ENCODE measurements at places on chromosomes 16 and 17.

GRCh38 chr17:81066771-81067315 is 31.9 kb downstream of the BAIAP2 start:
- no peak for DNase-seq

DNA sequence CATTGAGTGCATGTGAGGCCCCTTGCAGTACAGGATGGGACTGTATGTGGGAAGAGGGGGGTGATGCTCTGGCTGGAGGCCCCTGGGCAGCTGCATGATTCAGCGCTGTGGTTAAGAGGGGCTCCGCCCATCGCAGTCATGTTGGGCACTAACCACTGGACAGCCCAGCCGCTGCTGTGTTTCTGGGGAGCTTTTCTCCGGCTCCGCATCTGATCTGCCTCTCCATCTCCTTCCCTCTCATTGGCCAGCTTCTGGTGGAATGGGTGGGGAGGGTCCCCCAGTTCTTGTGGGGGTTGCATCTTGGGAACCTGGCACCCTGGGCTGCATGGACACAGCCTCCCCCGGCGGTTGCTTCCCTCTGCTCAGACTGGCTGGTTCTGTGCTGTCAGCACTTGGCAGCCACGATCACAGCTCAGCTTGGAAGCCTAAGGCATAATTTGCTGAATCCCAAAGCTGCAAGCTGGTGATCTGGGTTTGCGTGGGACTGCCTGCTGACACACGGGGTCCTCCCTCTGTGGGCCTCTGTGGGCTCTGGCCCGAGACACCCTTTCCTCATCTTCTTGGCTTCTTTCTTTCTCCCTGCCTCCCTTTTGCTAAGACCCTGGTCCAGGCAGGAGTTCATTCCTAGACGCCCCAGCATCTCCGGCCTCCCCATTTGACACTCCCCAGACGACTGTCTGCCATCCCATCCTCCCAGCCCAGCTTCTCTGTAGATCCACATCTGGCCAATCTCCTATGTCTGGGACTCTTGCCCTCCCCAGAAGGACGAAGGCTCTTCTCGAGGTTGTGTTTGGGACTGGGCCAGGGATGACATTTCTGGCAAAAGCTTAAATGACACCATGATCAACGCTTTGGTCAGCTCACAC is 168.3 kb downstream of the SEC14L1 start:
- no peak for DNase-seq

- no peak for DNase-seq
Measured at GRCh38 chr17:34885076-34885475, 76.2 kb downstream of the CCT6B start.

DNA sequence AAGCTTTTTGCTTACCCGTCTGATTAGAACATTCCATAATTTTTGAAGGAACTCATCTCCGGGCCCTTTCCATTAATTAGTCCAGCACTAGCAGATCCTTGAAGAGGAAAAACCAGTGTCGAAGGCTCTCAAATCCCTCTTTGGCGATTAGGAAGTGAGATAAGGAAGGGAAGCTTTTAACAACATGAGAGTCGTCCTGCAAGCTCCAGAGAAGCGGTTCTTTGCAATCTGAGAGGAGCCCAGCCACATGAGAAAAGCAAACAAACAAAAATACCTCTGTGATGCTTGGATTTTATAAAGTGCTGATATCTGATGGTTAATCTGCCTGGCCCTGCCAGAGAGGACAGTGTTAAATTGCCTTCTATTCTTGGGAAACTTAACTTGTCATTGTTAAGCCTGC is 339.8 kb upstream of the SALL1 start:
- no peak for DNase-seq

GRCh38 chr17:63436523-63437110 is 9.5 kb downstream of the CYB561 start:
- no peak for DNase-seq

DNA sequence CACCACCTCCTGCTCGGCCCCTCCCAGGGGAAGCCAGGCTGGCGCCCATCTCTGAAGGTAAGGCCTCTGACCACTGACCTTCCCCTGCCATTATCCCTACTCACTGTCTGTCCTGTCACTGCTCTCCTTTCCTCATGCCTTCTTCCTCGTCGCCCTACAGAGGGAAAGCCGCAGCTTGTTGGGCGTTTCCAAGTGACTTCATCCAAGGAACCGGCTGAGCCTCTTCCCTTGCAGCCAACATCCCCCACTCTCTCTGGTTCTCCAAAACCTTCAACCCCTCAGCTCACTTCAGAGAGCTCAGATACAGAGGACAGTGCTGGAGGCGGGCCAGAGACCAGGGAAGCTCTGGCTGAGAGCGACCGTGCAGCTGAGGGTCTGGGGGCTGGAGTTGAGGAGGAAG is 3.0 kb downstream of the COA3 start:
- DNase-seq = no peak

GRCh38 chr17:69516225-69516624 is 101.7 kb downstream of the MAP2K6 start:
- DNase-seq = no peak

DNA sequence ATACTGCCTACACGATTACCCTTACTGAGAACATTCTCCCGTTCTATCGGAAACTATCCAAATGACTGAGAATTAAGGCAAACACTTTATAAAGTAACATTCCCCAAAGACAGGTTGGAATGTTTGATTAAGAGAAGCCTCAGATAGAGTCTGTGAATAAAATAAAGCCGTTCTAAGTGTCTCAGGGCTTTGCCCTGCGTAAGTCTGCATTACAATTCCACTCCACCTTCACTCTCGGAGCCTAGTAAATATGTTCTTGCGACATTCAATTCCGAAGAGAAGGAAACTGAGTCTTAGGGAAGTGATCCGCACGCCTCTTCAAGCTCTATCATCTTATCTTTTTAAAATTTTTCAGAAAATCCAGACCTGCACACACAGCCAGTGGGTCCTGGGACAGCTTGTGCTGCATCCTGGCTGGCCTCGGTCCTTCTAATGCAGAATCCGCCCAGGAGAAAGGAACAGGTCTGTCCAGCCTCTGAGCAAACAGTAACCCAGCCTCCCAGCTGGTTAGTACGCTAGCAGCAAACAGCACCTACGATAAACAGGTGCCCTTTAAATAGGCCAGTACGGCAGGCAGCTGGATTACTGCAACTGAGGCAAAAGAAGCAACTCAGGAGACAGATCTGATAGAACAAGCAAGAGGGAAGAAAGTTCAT is 254.1 kb upstream of the IRX3 start:
- no peak for DNase-seq

DNA sequence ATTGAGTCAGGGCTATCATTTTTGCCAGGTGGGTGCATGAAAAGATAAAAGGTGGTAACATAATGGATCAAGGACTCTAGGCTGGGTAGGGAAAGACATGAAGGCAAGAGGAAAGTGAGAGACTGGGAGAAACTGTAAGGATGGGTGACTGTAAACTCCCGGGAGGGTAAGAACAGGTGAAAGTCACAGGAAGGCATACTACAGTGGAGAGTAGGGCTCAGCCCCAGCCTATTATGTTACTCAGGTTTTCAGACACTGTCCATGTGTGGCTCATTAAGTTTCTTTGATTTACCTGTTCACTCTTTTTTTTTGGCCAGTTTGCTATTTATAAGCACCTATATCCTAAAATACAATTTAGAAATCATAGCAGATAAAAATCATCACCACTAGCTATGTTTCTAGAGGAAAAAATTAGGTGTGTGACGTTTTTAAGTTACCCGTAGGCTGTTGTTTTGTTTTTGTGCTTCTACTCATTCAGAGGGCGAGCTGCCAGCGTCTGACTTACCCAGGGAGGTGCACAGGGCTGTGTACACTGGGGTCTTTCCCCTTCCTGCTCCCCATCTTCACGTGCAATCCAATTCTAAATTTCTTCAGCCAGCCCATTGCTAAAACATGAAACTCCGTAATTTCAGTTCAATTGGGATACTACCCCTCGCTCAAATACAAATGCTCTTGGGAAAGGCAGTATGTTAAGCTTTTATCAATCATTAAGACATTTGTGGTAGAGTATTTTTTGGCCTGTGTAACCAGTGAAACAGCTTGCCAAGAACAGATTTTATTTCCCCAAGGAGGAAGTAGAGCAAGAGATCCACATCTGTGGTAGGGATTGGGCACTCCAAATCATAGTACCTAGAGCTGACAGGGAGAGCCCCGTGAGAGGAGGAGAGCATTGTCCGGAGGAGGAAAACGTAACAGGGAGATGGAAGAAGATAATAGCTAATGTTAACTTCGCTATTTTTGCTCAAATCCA is 21.7 kb upstream of the VWA3A start:
- no peak for DNase-seq

DNA sequence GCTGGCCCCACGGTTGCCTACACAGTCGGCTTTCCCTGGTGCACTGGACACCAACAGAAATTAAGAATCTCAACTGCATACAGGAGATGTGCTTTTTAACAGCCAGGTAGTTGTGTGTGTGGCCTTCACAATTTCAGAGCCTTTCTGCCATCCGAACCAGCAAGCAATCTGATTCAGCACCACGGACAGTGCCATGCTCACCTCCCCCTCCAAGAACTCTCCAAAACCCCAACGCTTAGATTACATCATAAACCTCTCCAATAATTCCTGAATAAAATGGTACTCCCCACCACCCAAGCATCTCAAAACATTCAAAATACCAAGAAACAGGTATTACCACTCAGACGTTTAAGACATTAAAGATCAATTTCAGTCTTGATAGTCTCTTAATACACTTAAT is 31.8 kb downstream of the USP7 start:
- DNase-seq = peak; percentile 12

- no peak for DNase-seq
Measured at GRCh38 chr17:36586138-36586537, 5.5 kb upstream of the DHRS11 start.

GRCh38 chr16:48862087-48862532 is 252.1 kb upstream of the N4BP1 start:
- DNase-seq = no peak

- DNase-seq = no peak
Measured at GRCh38 chr16:1069154-1069553, 3.4 kb upstream of the SSTR5 start.

DNA sequence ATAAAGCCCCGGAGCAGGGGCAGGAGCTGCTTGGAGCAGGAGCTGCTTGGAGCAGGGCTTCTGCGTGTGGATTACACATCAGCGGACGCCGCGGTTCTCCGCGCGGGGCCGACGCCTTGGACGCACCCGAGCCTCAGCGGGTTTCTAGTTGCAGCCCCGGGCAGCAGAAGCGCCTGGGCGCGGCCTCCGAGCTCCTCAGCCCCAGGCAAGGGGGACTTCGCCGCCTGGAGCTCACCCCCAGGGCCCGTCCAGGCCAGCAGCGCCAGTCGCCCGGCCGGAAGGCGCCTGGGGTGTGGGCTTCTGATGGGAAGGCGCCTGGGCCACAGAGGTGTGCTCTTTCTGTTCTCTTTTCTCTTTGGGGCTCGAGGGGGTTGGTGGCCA is 6.3 kb downstream of the FOXF1 start:
- DNase-seq = no peak

DNA sequence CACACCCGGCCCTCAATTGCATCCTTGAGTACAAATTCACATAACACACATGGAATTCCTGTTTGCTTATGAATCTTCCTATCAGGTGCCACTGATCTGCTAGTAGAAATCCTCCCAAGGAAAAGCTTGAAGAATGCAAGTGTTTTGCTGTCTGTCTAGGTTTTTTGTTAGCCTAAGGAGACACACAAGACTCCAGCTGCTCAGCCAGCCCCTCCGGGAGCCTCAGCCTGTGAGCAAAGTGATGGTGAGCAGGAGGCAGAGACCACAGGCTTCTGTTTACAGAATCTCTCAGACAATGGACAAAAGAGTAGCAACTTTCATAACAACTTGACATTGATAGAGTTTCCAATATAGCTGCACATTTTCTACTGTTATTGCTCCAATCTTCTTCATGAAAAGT is 18.4 kb upstream of the PRKCA start:
- DNase-seq = no peak

- DNase-seq = no peak
Measured at GRCh38 chr16:49280841-49281371, 732 bp downstream of the CBLN1 start.

GRCh38 chr17:79946352-79947231 is 89.1 kb downstream of the TBC1D16 start:
- DNase-seq = no peak

- no peak for DNase-seq
Measured at GRCh38 chr17:57044976-57045867, 39.8 kb upstream of the AKAP1 start.

GRCh38 chr16:49889725-49890397 is 33.9 kb upstream of the ZNF423 start:
- DNase-seq = no peak

DNA sequence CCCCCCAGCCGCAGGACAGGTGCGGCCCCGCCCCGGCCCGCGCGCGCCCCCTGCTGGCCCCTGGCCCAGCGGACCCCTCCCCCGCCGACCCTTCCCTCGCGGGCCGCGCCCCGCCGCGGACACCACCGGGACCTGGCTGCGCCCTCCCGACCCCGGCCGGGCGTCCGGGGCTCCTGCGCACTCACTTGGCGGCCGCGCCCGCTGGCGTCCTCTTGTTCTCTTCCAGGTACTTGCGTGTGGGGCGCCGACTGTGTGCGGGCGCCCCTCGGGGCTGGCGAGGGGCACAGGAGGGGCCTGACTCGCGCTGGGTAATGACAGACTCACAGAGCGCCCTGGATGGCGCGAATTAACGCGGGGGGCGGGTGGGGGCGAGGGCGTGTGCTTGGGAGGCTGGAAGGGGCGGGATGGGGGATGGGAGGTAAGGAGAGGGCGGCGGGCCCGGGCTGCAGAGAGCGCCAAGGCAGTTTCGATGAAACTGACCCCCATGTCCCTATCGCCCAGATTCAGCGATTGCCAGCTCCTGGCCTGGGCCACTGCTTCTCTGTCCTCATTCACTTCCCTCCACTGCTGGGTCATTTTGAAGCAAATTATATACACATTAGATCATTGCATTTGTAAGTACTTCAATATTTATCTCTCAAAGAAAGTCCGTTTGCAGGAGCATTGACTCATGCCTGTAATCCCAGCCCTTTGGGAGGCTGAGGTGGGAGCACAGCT is 445 bp upstream of the DBNDD1 start:
- DNase-seq = peak; percentile 25

GRCh38 chr17:50495217-50495823 is 12.9 kb upstream of the MYCBPAP start:
- no peak for DNase-seq

DNA sequence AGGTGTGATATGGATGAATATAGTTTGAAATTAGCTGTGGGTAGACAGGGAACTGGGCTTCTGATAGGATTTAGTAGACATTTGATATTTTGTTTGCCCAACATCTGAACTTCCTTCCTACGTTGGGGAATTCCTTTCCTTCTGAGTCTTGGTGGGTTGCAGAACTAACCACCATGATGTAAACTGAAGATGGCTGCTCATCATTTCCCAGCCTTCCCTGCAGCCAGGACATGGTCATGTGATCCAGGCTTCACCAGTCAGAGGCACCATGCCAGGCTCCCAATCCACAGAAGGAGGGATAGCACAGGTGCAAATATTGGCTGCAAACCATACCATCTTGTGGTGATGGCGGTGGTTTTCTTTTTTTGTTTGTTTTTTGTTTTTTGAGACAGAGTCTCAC is 57.4 kb downstream of the EMP2 start:
- DNase-seq = no peak

- DNase-seq = no peak
Measured at GRCh38 chr17:10031606-10032005, 126.5 kb upstream of the RCVRN start.
